IPS DF 19.7 (cell line): ENCODE measurements at places on chromosomes 13 and 19.

DNA sequence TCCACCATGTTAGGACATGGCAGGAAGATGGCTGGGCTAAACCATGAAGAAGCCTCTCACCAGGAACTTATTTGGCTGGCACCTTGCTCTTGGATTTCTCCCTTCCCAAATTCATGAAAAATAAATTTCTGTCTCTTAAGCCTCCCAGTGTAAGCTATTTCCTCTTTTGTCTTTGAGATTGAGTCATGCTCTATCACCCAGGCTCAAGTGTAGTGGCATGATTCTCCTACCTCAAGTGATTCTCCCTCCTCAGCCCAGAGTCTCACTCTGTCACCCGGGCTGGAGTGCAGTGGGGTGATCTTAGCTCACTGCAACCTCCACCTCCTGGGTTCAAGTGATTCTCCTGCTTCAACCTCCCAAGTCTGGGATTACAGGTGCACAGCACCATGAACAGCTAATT lies 12.6 kb downstream of the ZNF888 start:
- DNase-seq, result no peak

GRCh38 chr19:11694533-11695439 lies 44.0 kb downstream of the ZNF823 start:
- DNase-seq, result peak; percentile 86

DNA sequence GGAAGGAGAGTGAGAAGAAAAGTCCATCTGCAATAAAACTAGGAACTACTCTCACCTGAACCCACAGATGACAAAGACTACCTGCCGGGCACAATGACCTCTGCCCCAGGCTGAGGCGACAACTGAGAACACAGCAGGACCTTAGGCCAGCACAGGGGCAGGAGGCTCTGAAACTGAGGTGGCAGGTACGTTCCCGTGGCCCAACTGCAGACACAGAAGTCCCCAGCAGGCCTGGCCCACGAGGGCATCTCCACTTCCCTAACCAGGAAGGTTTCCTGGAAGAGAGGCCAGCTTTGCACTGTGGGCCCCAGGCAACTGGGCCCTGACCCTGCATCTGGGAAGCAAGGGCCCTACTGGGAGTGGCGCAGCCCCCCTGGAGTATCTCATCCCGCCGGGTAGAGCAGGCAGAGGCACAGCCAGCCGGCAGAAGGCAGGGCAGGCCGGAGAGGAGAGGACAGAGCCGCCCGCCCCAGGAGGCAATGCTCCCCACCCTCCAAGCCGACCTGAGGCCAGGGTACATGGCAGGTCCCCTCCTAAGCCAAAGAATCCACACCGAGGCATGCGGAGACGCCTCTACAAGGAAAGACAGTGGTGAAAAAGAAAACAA lies 32.7 kb downstream of the STK24 start:
- no peak for DNase-seq

DNA sequence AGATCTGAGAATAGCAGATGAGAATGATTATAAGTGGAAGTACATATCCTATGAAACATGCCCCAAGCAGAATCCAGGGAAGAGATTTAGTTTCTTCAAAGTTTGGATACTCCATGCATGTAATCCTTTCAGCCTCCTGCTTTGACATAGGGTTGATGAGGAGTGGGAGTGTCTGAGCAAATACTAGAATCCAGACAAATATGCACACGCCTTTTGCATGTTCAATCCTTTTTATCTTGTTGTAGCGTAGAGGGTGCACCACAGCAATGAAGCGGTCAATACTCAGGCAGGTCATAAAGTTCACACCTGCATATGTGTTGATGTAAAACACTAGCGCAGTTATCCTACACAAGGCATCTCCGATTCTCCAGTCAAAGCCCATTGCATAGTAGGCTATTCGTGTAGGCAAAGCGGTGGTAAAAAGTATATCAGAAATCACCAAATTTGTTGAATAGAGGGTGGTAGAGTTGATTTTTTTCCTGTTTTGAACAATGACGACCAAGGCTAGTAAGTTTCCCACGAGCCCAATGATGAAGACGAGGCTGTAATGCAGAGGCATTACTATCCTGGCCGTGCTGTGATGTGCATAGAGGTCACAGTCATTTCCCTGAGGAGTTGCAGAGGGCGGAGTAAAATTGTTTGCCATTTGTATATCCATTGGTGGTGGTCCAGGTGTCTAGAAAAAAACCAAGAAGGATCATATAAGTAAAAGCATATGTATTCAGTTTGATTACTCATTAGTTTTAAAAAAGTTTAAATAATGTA lies 11.5 kb downstream of the GPR183 start:
- DNase-seq, result no peak

DNA sequence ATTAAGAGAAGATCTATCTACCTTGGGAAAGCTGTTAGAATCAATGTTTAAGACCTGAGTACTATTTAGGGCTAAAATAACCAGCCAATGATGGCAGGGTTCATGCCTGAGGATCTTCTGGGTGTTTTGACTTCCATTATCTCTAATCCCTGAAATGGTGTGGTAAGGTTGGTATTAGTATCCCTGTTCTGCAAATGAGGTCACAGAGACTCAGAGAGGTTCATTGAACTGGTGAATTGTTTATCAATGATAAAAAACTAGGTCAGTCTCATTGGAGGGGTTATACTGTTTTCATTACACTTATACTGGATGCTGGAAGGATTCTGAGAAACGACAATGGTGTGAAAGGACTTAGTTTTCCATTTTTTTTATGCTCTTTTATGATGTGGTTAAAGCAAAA lies 264.8 kb downstream of the KLF5 start:
- no peak for DNase-seq

DNA sequence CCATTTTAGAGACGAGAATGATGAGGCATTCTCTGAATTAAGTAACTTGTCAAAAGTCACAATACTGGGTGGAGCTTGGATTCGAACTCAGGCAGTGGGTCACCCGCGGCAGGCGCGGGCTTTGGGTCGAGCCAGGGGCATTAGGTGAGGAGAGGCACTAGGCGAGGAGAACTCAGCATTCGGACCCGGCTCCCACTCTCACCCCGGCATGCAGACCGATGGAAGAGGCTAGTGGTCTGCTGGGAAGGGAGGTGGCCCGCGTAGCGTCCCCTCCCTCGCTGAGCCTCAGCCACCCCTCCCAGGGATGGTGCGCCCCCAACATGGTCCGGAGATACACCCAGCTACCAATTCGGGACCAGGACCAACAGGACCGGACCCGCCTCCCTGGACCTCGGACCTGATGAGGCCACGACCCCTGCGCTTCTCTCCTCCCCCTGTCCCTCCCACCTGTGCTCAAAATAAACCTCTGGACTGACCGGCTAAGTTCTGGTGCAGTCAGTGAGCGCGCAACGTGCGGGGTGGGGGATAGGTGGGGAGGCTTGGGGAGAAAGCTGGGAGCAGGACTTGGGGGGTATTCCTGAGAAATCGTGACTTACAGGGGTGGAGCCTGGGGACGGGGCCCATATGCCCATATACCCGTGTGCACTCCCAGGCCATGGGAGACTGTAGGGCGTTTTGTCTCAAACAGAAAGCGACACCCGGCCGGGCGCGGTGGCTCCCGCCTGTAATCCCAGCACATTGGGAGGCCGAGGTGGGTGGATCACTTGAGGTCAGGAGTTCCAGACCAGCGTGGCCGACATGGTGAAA lies 1.3 kb upstream of the SNAPC2 start:
- DNase-seq, result no peak

DNA sequence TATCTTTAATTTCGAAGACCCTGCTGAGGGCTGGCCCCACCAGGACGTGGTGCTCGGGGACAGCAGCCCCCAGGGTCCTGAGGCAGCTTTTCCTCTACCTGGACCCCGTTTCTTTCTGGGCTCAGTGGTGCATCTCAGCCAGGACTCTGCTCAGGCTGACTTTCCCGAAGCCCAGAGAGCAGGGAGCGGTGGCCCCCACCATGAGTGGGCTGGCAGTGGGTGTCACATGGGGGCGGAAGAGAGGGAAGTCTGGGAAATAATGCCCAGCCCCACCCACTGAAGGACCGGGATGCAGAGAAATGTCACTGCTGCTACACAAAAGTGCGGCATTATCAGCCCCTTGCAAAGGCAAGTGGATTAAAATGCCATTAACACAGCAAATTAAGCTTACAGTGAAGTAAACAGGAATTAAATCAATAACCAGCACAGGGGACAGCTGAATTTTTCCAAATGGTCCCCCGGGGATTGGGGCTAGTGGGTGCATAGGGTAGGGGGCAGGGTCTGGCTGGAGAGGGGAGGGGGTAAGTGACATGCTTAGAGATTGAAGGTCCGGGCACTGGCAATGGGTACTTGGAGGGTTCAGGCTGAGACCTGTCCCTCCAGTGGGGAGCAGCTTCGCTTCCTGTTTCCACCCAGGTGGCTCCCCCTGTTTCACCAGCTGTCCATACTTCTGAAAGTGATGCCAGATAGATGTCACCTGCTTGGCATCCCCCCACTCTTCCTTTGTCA lies 177.3 kb downstream of the URI1 start:
- no peak for DNase-seq
